ENCODE measurements at places on chromosomes 3 and 15.

GRCh38 chr3:12303534-12303933 lies 14.7 kb downstream of the PPARG start:
- no peak for DNase-seq

DNA sequence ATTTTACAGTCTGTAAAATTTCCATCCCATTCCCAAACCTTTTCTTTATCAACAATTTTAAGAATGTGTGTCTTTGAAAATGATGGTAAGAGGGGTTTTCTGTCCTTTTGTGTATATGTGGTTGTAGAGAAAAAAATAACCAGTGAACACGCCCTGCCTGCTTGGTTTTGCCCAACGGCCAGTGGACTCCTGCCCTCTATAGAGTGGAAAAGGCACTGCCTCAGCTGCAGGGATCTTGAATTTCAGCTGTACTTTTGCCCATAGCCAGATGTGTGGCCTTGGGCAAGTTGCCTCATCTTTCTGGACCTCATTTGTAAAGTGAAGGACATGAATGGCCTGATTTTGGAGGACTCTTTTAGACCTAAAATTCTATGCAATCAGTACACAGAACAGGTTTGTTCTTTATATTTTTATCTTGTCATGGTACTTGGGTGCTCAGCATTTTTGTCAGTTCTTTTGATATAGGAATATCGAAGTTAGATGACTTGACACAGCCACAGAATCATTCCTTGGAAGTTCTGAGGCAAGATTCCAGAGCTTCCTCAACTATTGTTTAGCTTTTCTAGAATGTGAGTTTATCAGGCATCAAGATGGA lies 81.0 kb downstream of the CLDN11 start:
- no peak for DNase-seq

DNA sequence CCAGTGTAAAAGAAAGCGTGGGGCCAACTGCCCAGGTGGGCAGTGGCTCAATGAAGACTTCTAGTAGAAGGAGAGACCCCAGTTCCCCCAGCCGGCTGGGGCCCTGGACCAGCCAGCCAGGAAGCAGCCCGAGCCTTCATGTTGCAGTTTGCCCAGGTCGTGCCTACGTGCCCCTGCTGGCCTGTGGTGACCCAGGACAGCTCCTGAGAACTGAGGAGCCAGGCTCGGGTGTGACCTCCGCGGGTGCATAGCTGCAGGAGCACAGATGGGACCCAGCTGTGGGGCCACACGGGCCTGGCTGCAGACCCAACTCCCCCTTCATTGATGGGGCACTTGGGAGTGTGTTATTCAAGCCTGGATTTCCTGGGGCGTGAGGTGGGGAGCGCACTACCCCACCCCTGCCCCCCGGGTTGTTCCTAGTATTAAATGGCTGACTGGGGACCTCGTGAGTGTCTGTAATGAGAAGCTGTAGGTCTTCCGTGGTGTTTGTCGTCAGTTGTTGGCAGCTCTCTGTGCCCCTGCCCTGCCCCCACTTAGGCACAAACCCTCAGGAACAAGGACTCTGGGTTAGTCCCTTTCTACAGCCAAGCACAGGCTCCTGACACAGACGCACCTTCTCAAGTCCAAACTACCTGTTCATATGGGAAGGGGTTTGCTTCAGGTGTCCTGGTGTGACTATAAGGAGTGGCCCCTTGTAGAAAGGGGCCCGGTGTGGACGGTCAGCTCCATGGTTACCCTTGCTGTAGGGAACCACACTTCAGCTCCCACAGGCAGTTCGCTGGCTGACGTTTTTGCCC lies 39.1 kb downstream of the IDH2 start:
- no peak for DNase-seq

DNA sequence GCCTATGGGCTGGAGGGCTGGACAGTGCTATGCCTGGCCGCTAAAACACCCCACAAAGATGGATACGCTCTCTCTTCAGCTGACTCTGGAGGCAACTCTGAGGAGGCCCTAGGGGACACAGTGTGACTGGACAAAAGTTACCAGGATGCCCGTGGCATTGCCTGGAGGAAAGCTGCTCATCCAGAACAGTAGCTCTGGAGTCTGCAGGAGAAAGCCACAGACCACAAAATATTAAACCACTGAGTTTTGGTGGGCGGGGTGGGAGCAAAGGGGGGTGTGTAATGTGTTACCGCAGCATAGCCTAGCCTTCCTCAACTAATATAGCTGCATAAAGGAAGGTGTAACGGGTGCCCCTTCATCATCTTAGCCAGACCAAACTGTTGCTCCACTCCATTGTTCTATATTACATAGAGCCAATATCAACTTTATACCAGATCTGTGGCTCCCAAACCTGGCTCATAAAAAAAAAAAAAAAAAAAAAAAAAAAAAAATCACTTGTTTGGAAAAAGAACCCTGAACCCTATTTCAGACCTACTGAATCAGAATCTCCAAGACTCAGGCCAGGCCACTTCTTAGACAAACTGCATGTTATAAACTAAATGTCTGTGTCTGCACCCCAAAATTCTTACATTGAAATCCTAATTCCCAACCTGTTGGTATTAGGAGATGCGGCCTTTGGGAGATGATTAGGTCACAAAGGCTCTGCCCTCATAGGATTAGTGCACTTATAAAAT lies 132.6 kb downstream of the TNIK start:
- no peak for DNase-seq

GRCh38 chr3:8529181-8529637 lies 27.6 kb downstream of the LMCD1 start:
- DNase-seq: no peak

- no peak for DNase-seq
Measured at GRCh38 chr15:40028853-40029252, 10.1 kb downstream of the SRP14 start.

DNA sequence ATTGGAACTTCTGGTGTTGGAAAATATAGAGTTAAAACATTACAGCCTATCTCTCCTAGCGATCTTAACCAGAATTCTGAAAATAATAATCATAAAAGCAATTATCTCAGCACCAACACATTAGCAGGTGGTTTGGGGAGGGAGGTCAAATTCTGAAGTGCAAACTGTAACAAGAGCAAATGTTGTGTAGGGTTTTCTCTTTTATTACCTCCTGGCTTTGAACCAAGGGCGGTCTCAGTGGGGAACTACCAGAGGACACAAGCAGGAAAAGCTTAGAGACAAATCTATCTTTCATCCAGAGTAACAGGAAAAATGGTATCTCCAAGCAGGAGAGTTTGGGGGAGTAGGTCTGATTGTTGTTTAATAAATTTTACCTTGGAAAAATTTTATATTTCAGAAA lies 5.5 kb upstream of the ARRDC4 start:
- DNase-seq: no peak

- DNase-seq: no peak
Measured at GRCh38 chr15:86433983-86434382, 354.3 kb downstream of the AGBL1 start.

- DNase-seq: no peak
Measured at GRCh38 chr3:43496740-43497375, 125.0 kb downstream of the ANO10 start.

DNA sequence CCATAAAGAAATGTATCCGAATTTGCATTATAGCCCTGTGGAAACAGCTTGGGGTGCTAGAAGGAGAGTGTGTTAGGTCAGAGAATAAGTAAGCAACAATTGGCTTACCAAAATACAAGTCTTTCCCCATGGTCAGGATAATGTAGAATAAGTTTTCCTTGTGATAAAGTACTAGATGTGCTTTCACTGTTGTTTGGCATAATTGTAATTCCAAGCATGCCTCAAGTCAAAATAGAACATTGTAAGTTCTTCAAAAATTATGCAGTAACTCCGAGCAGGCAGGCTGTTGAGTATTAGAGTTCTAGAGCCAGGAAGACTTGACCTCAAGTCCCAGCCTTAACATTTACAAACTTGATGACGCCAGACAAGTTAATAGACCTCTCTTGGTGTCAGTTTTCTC lies 242.0 kb downstream of the TUSC7 start:
- no peak for DNase-seq

DNA sequence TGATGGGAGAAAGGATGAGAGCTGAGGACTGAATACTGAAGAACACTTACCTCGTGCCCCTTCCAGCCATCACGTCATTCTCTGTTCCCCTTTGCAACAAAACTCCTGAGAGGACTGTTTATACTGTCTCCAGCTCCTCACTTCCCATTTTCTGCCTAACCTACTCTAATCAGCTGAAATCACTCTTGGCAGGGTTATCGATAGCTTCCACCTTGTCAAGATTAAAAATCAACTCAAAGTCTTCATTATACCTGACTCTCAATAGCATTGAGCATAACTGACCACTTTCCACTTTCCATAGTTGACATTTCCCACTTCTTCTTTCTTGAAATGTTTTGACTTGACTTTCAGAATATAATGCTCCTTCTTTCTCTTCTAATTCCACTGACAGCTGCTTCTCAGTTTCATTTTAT lies 4.3 kb downstream of the BTBD1 start:
- no peak for DNase-seq

GRCh38 chr3:73622091-73622805 lies 2.5 kb downstream of the PDZRN3 start:
- no peak for DNase-seq

GRCh38 chr3:30644615-30645014 lies 38.2 kb downstream of the TGFBR2 start:
- DNase-seq: peak; percentile 67

DNA sequence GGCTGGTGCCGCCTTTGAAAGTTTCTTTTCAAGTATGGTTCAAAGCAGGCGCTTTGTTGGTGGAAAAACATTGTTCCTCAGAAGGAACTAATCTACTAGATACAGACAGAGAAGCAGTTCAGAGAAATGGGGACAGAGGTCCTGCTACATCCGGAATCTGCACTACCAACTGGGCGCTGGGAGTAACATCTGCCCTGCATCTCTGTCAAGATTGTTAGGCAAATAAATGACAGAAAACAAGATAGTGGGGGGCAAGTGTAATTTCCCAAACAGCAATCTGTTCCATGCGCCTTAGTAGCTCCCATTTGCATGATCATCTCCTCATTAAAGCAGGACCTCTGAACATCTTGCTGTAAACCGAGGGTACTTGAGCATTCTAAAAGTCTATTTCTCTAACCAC lies 17.4 kb downstream of the TLE3 start:
- DNase-seq: no peak

DNA sequence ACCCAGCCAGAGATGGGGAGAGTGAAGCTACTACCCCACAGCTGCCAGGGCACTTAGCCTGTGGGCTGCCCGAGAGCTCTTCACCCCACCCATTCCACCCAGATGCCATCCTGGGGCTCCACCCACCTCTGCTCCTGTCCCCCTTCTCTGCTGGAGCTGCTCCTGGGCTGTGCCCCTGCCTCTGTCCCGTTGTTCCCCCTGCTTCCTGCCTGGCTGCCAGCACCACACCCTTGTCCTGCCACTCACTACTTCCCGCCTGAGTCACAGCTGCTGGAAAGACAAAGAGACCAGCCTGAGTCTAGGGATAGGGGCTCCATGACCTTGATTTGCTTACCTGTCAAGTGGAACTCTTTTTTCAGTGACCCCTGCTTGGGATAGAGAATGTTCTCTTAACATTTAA lies 12.4 kb downstream of the GNAI2 start:
- DNase-seq: no peak

DNA sequence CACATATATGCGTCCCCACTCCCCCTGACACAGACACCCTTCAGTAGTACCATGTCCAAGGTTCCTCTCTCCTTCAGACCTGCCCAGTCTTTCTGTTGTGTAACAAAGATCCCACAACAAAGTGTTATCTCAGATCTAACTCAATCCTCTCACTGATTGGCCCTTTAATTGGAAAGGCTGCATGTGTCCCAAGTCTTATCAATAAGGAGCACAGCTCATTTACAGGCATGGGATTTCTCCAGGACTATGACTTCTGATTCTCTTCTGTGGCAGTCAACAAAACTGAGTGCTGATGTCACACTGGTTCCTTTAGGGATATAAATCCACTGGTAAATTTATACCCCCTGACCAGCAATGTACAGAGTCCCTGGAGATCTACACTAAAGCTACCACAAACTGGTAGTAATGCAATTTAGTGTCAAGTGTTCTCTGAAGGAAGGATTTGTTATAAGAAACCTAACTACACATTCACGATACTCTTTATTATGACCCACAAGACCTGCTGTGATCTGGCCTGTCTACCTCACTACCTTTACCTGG lies 28.1 kb downstream of the CLK3 start:
- no peak for DNase-seq

DNA sequence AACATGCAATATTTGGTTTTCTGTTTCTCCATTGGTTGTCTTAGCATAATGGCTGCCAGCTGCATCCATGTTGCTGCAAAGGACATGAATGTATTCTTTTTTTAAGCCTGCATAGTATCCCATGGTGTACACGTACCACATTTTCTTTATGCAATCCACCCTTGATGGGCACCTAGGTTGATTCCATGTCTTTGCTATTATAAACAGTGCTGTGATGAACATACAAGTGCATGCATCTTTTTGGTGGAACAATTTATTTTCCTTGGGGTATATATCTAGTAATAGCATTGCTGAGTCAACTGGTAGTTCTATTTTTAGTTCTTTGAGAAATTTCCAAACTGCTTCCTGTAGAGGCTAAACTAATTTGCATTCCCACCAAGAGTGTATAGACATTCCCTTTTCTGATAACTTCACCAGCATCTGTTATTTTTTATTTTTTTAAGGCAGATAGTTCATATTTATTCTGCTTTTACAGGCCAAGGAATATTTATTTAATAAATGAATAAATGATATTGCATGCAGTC lies 62.4 kb upstream of the NPHP3 start:
- DNase-seq: no peak

GRCh38 chr3:114498539-114499370 lies 204.9 kb downstream of the TIGIT start:
- DNase-seq: no peak

DNA sequence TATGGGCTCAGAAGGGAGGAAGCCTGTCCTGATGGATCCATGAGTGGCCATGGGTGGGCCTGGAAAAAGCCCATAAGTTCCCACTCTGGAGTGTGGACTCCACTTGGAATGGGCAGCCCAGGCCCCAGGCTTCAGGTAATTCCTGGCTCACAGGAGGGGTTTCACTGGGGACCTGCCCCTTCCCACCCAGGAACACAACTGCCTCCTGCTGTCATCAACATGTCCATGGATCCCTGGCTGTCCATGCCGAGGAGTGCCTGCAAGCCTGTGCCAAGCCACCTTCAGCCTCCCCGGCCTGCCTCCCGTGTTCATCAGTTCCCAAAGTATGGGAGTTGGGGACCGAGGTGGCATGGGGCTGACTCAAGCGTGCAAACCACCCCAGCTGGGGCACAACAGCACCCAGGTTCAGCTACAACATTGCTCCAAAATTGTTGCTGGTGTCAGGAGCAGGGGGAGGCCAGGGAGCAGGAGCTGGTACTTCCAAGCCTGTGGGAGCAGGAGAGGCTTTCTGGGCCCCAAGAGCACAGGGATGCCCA lies 470.9 kb upstream of the ARL6 start:
- no peak for DNase-seq

GRCh38 chr3:124221422-124221821 lies 229.5 kb upstream of the ROPN1 start:
- DNase-seq: no peak

GRCh38 chr3:150270883-150271590 lies 137.1 kb upstream of the TSC22D2 start:
- DNase-seq: no peak

Measured in central memory CD4-positive, alpha-beta T cell (primary cell).